ENCODE measurements at places on chromosomes 16 and 17.

GRCh38 chr16:69918241-69918640 lies 32.9 kb upstream of the CLEC18A start:
- DNase-seq: no peak

GRCh38 chr16:3590736-3591435 lies 13.7 kb upstream of the NLRC3 start:
- no peak for DNase-seq

DNA sequence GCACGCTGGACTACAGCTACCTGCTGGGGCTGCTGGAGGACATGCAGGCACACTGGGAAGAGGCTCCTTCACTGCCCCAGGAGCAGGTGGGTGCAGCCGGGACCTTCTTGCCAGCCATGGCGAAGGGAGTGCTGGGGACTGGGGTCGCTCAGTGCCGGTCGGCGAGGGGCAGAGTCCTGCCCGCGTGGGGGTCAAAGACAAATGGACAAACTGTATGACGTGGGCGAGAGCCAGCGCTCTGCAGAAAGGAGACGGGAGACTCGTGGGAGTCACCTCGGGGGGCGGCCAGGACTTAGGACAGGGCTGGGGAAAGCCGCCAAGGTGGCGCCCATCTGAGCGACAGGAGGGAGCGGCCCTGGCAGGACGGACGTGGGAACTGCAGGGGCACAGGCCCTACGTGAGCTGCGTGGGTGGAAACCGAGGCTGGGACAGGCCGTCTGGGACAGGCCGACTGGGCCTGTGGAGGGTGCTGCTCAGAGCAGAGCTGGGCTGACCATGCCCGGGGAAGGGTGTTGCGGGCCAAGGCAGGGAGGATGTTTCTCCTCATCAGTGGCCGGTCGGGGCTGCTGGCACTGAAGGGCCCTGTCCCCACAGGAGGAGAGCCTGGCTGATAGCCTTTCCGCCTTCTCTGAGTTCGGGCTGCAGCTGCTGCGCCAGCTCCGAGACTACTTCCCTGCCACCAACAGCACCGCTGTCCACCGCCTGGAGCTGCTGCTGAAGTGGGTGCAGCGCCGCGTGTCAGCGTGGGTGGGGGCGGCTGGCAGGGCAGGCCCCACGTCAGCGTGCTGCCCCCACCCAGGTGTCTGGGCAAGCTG lies 8.0 kb downstream of the TSR3 start:
- DNase-seq: no peak

DNA sequence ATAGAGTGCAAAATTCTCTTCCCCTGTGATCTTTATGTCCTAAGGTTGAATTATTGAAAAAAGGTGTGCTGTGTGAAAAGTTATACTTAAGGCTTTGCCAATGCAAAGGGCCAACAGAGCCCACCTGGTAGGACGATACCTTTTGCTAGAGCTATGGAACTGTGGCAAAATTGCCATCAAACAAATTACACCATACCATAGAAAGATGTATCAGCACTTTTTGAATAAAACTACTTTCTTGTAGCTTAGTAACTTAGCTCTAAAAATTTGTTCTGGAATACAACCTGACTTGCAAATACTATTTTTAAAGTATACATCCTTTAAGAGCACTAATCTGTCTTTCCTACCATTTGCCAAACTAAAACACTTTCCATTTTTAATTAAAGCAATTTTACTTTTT lies 147.2 kb upstream of the ERCC4 start:
- no peak for DNase-seq

GRCh38 chr16:27665881-27666280 lies 115.9 kb downstream of the KATNIP start:
- no peak for DNase-seq

DNA sequence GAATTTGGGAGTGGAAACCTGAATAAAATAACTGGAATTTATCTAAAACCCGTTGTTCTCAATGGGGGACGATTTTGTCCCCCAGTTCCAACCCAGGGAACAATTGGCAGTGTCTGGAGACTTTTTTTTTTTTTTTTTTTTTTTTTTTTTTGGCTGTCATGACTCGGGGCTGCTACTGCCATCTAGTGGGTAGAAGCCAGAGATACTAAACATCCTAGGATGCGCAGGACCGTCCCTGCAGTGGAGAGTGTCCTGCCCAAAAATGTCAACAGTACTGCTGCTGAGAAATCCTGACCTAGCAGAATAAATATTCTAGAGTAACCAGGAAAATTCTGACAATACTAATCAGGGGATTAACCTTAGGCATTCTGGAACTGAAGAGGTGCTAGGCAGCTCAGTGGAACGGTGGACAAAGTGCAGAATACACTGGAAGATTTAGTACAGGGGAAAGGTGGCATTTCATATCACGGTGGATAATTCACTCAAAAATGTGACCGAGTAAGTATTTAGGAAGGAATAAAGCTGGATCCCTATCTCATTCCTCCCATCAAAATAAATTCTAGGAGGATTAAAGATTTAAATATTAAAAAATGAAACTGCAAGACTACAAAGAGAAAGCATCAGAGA lies 107.6 kb downstream of the SPECC1 start:
- peak; percentile 28 for DNase-seq

DNA sequence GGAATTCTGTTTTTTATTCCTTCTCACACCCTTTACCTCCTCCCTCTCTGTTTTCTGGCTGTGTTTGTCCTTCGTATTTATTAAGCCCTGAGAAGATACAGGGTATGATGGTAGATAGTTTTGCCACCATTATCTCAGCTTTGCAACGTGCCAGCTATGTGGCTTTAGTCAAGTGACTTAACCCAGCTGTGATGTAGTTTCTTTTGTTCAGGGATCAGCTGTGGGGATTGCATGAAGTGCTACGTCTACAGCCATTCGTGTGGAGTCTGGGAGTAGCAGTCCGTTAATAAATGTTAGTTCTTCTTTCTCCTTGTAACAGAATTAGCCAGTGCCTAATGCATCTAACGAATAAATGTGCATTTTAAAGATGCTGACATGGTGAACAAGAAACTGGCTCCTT lies 128.4 kb downstream of the HAPSTR1 start:
- DNase-seq: no peak

- DNase-seq: no peak
These were observed 806 bp downstream of the TBX21 start for GRCh38 chr17:47733674-47734410.

DNA sequence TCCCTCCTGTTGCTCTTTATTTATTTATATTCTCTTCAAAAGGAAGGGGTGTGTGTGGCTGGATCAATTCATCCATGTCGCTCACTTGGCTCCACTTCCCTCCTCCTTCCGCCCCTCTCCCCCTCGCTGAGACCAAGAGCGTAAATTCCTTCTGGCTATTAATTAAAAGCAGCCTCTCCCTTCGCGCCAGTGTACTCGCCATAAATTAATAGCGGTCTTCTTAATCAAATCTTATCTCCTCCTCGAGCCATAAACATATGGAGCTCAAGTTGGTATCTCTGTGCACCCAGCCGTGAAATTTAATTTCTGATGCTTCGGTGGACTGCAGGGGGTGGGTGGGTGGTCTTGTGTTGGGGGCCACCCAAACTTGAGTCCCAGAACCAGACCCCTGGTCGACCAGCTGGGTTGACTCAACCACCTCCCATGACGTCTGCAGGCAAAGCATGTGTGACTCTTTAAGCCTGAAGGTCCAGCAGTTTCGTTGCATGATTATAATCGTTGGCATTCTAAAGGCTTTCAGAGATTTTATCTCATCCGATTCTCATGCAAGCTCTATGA lies 57.9 kb downstream of the SDK2 start:
- no peak for DNase-seq

DNA sequence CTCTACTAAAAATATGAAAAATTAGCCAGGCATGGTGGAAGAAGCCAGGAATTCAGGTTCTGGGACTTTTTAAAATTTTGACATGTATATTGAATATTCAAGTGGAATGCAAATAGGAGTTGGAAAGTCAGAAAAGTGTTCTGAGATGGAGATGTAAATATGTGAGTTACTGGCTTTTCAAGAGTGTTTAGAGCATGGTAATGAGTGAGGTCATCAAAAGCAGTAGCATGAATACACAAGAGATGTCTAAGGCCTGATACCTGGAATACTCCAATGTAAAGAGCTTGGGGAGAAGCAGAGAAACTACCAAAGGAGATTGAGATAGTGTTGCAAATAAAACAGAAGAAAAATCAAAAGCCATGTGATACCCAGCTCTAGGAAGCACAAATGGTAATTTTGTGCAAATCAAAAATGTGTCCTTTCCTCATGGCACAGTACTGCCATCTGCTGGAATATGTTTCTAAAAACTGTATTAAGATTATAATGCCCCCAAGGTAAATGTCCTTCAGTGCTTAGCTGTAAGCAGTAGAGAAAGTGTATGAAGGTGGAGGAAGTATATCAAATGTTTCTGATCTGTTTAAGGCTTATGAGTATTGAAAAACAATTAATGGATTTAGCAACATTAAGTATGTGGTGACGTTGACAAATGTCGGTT lies 908.4 kb downstream of the KCNJ18 start:
- DNase-seq: no peak

- DNase-seq: peak; percentile 2
These were observed 29.8 kb downstream of the PRSS54 start for GRCh38 chr16:58264961-58265479.

- no peak for DNase-seq
These were observed 589.8 kb downstream of the HS3ST4 start for GRCh38 chr16:26281381-26282110.

- DNase-seq: no peak
These were observed 40.0 kb downstream of the MAPT start for GRCh38 chr17:45934044-45934979.

DNA sequence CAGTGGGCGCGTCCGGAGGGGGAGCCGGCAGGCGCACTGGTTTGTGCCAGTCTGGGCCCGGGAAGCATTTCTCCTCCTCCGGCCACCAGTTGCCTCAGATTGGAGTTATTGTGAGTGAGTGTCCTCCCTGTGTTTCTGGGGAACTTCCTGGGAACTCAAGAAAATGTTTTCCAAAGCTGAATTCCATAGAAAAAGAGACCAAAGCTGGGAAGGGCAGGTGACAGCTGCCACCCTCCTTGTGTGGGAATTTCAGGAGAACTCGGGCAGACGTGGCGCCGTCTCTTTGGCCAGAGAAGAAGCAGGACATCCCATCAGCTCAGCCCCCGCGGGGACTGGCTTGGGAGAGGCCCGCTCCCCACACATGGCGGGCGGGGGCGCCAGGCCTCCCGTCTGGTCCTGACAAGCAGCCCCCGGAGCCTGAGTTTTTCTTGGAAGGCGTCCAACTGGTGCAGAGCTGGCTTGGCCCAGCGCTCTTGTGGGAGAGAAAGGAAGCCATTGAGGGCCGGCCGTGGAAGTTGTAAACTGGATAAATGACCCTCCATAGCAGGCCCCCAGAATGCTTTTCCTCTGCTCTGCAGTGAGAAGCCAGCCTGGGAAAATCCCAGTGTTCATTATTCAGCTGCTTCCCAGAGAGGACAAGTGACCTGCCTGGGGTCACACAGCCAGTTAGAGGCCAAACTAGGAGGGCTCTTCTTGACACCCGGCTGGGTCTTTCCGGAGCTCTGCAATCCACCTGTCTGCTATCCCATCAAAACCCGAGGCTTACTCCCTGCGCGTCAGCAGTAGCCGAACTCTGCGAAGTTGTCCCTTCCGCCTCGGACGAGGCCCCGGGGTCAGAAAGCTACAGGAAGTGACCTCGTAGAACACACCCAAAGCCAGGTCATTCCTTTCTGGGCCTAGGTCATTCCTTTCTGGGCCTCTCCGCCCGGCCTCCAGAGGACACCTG lies 39.2 kb upstream of the GSE1 start:
- no peak for DNase-seq

GRCh38 chr16:46737621-46738214 lies 10.4 kb downstream of the MYLK3 start:
- DNase-seq: no peak

DNA sequence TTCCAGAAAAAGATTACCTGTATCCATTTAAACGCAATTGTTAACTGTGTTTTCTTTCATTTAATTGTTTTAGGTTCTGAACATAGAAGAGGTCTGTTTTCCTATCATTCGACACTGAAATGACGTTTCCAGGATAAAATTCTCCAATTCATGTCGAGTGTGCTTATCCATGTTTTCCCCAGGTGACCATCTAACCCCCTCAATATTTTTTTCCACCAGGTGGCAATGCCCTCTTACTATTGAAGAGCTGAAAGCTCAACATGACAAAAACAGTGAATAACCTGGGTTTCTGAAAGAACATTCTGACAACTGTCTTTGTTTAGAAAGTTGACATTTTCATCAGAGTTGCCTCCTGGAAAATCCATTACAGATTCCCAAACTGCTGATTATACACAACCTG lies 948.7 kb downstream of the KCNJ2 start:
- DNase-seq: no peak

GRCh38 chr17:1413281-1413791 lies 13.3 kb upstream of the YWHAE start:
- no peak for DNase-seq

DNA sequence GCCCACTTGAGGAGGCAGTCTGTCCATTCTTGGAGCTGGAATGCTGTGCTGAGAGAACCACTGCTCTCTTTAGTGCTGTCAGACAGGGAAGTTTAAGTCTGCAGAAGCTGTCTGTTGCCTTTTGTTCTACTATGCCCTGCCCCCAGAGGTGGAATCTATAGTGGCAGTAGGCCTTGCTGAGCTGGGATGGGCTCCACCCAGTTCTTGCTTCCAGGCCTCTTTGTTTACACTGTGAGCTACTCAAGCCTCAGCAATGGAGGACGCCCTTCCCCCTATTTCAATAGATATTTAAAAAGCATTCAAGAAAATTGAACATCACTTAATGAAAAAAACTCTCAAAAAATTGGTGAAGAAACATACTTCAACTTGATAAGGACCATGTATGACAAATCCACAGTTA lies 313.5 kb downstream of the PHKB start:
- DNase-seq: no peak

DNA sequence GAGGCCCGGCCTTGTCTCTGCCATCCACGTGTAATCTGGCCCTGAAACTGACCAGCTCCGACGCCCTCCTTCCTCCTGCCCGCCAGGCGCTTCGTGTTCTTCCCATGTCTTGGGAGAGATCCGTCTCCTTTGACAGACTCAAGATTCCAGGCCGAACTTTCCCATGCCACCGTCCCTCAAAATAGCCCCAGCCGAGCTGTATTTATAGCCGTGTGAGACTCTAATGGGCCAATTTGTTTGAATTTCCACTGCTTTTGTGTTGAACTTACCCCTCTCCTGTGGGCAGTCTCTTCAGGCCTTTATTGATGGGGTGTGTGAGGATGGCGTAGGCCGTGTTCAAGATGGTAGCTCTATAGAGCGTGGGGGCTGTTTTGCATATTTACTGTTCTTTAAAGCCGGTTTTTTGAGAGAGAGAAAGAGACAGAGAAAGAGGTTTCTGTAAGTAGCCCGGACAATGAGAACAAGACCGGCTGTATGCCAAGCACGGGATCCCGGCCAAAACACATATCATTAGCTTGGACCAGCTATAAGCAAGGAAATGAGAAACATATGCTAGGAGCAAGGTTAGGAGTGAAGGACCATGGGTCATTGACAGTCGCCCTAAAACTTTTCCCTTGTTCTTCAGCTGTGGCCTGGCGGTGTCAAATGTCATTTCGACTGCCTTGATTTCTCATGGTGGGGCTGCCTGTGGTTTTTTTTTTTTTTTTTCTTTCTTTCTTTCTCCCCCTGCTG lies 124.5 kb upstream of the ZFHX3 start:
- DNase-seq: no peak

- no peak for DNase-seq
These were observed 3.5 kb upstream of the TSPOAP1 start for GRCh38 chr17:58331815-58332777.
